ENCODE measurements at places on chromosomes 11 and 22. TPM values are rescaled to one million over a fixed set of nuclear protein-coding genes. Genes with fewer than 3 reads are reported as not detected.

DNA sequence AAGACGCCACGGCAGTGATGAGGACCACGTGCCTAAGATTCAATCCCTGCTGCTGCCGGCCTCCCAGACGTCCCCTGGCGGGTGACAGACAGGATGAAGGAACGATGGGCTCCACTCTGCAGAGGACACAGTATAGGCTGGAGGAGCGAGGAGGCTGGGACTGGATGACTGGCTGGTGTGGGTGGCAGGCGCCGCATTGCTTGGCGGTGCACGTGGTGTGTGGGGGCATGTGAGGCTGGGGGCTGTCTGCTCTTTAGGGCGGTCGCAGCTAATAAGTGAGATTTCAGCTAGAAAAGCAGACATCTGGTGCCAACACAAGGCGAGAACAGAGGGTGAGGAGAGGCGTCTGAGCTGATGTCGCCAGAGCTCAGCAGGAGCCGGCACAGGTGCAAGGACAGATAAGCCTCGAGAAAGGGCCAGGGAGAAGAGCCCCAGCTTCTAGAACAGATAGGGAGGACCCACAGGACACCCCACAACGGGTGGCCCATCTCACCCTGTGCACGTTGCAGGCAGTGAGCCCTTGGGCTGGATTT lies 33.2 kb downstream of the TSPAN4 start:
- peak; percentile 26 for DNase-seq

The NLRP14 gene
- total RNA-seq = 0.94 TPM

The MCHR1 gene
- 0.62 TPM for total RNA-seq

The LIPT2 gene
- total RNA-seq = 3.1 TPM

- DNase-seq = no peak
Observed at GRCh38 chr11:116976941-116977570, 121.2 kb downstream of the SIK3 start.

GRCh38 chr22:34858066-34858465 lies 207.9 kb upstream of the ISX start:
- DNase-seq = no peak

The CRELD2 gene
- 17.5 TPM for total RNA-seq

GRCh38 chr11:30147293-30147692 lies 83.5 kb upstream of the FSHB start:
- DNase-seq = no peak

DNA sequence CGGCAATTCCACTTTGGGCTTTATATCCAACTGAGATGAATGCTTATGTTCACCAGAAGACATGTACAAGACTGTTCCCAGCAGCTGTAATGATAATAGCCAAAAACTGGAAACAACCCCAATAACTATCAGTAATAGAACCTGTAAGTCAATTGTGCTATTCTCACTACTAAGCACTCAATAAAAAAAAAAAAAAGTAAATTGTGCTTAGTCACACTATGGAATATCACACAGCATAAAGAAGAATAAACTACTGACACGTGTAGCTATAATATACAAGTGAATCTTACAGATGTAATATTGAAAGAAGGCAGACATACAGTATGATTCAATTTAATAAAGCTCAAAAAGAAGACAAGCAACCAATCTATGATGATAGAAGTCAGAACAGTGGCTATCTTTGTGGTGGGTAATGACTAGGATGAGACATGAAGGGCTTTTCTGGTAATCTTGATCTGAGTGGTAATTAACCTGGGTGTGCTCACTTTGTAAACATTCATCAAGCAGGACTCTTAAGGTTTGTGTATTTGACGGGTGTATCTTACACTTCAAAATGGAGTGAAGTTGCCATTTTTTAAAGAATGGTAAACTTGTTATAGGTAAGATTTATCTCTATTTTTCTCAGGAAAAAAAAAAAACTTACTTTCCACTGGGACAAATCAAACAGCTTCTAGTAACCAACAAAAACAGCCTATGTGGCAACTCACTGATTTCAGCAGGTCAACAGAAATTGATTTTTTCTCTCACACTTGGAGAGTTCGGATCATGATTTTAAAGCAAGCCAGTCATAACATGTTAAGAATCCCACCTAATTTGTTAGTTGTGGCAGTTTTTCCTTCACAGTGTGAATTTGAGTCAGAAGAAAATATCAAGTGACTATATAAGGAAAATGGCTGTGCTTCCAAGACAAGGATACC lies 84.2 kb downstream of the CCDC83 start:
- DNase-seq = no peak

GRCh38 chr11:127059750-127060149 lies 59.2 kb upstream of the KIRREL3 start:
- DNase-seq = peak; percentile 56

The CCDC87 gene
- total RNA-seq = 0.62 TPM

- DNase-seq = no peak
Observed at GRCh38 chr11:96211436-96211835, 131.6 kb downstream of the MAML2 start.

GRCh38 chr11:121112498-121113455 lies 11.7 kb downstream of the TECTA start:
- peak; percentile 74 for DNase-seq

DNA sequence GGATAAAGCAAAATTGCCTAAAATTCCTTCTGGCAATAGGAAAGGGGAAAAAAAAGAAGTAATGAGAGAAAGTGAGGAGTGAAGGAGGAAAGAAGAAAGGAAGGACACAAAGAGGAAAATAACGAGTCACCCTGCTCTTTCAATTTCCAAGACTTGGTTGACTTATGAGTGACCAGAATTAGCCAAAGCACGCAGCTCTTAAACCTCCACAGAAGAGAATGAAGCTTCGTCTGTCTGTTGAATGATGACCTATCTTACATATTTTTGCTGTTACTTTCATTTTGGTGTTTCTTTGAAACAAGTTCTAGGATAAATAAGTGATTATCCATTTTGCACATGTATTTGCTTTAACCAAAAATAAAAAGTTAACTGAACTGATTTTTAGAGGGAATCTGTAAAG lies 728 bp downstream of the MMP27 start:
- DNase-seq = no peak

DNA sequence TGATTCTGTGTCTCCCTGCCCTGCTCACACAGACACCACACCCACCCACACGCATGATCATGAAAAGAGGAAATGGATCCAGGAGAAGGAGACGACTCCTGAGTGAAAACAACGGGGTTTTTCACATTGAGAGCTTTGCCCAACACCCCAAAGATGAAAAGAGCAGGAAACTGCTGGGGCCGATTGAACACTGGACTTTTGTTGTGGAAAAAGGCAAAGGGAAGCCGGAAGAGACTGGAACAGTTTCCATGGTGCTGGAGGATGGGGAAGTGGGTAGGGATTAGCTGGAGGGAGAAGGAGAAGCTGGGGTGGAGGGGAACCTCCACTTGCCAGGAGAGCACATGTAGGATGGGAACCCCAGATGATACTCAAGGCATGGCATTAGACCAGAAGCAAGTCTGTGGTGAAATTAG lies 5.2 kb upstream of the SLC43A3 start:
- DNase-seq = no peak

DNA sequence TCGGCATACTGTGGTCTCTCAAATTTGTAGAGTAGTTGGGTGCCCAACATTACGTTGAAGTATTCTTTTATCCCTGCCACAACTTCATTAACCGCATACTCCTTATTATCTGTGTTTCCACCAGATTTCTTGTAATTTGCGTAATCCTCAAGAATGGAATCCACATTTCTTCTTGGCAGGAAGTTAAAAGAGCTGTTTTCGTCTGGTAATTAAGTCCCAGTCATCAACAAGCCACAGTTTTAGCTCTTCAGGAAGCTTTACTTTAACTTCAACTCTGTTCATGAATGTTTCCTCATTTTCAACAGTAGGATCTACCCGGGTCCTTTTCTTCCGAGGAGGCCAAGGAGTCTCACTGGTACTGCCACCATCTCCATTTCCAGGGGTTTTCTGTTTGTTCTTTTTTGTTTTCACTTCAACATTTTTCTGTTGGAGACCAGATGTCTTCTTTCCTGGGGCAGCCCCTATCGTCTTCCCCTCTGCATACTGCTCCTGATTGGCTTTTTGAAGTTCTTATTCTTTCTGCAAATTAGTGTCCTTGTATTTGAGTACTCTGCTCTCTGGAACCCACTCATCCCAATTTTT lies 30.3 kb downstream of the PDE3B start:
- no peak for DNase-seq

- no peak for DNase-seq
Observed at GRCh38 chr11:112310419-112310818, 49.8 kb upstream of the PLET1 start.

The VSIG2 gene
- total RNA-seq = not detected

The DBX1 gene
- not detected for total RNA-seq

- DNase-seq = no peak
Observed at GRCh38 chr11:93143800-93144199, 54.0 kb downstream of the SLC36A4 start.

DNA sequence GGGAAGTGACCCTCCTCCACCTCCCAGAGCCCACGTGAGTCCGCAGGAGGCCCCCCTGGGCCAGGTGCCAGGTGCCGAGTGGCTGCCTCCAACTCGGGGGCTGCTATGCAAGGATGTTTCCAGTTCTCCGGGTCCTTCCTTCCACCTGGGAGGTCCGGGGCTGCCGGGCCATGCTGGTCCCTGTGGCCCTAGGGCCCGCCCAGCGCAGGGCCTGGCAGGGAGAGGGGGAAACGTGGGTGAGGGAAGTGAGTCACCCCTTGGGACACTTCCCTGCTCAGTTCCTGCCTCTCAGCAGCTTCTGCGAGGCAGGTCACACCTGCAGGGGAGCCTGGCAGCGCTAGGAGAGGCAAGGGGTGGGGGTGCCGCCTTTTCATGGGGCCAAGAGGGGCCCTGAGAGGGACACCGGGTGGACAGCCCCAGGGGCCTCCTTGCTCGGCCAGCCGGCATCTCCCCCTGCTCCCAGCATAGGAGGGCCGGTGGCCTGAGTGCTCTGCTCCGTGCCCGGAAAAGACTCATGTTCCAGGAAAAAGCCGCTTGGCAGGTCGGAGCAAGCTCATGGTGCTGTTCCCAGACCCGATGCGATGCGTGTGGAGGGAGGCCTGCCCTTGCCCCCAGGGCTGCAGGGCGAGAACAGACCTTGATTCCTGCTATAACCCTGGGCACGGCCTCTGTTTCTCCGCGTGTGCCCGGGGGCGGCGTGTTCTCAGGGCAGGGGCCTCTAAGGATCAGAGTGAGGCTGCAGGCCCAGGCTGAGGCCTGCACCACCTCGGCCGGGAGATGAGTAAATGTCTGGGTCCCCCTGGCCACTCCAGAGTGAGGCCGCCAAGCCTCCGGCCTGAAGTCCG lies 30.3 kb upstream of the WNT7B start:
- no peak for DNase-seq

DNA sequence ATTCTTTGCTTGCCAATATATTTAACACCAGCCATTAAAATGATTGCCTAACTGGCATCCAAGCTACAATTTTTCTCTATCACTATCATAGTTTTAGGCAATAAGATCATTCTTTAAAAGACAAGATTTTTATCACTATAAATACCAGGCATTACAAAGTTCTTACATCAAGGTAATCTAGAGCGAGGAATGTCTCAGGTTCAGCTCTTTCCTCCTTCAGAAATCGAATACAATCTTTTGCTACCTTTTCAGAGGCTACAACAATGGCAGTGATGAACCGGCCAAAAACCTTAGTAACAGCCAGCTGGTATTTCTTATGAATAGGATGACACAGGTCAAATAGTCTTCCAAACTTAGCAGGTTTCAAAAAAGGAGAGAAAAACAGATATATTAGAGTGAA lies 23.9 kb downstream of the SMC1B start:
- no peak for DNase-seq

DNA sequence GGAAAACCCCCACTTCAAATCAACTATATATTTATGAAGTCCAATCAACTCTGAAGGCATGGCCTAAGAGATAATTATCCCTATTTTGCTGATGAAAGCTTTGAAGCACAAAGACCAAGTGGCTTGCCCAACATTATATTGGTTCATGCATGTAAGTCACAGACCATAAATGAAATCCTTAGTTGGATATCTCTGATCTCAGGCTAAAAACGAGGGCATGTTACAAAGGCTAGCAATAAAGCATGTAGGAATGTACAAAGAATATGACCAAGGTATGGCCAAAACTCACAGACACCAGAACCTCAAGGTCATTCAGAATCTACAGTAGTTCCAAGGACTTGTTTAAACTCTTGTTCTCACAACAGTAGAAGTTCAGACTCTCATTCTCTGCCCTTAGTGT lies 100.2 kb upstream of the SESN3 start:
- no peak for DNase-seq

GRCh38 chr11:17846852-17847453 lies 112.4 kb downstream of the KCNC1 start:
- DNase-seq = peak; percentile 43

DNA sequence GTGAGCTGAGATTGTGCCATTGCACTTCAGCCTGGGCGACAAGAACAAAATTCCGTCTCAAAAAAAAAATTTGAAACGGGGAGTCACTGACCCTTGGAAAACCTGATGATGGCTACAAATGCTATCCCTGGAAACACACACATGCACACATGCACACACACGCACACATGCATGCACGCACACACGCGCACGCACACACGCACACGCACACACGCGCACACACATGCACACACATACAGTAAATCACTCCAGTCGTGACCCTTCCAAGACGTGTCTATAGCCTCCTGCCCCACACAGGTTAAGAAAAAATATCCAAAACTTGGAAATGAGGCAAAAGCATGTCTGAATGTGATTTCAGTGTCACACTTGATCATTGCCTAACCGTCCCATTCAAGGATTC lies 6.7 kb upstream of the CPT1A start:
- no peak for DNase-seq

DNA sequence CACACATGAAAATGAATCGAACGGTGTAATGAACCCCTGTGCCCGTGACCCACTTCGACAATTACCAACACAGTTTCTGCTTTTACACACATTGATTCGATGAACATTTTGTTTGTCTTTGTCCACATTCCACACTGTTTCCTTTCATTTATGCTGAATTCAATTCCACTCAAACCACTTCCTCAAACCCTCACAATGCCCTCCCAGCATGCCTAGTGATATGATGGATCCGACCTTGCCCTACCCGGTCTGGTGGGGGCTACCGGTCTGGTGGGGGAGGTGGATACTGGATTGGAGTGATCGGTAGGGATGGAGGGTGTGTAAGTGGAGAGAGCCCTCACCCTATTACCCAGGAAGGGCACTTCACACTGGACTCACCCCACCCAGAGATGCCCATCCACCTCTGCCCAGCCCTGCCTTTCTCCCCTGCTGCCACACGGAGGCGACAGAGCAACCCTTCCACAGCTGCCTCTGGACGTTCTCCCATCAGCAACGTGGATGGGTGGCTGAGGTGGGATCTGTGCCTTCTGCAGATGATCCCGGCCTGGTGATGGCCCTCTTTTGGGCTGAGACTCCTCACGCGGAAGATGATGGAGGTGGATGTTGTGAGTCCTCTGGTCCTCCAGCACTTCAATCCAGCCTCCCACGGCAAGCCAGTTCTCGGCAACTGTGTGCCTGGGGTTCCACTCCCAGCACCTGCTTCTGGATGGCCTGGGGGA lies 33.0 kb upstream of the P2RY2 start:
- DNase-seq = no peak

The KCNQ1OT1 gene
- total RNA-seq = 2.8 TPM

DNA sequence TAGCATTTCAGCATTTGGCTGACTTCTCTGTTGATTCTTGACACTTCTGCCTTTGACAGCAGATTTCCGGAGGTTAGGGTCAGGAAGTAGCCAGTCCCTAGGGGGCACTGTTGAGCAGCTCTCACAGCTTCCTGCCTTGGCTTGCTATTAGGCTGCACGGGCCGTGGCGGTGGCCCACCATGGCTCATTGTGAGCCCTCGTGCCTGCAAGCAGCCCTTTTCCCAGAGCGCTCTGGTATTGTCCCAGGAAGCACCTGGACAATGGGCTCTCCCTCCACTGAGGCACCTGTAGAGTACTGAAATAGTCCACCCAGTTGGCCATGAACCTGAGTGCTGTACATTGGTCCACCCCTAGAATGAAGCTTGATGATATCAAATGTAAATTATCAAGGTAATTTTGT lies 100.2 kb upstream of the GAL start:
- DNase-seq = no peak

All from occipital lobe (tissue), 3 donors.